ENCODE measurements at places on chromosomes 6 and 20. TPM values are rescaled to one million over a fixed set of nuclear protein-coding genes. Genes with fewer than 3 reads are reported as not detected.

DNA sequence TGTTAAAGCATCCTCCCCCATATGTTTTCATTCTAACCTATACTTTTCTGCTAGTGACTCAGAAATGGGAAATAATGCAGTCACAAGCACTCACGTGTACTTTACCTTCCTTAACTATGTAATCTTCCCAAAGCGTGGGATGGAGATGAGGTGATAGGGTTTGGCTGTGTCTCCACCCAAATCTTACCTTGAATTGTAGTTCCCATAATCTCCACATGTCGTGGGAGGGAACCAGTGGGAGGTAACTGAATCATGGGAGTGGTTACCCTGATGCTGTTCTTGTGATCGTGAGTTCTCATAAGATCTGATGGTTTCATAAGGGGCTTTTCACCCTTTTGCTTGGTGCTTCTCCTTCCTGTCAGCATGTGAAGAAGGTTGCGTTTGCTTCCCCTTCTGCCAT, 35.4 kb downstream of the AGPAT4 start:
- DNase-seq: no peak

- peak; percentile 63 for DNase-seq
Observed at GRCh38 chr20:58458342-58459057, 56.7 kb downstream of the APCDD1L start.

GRCh38 chr6:84581494-84582259, 182.7 kb downstream of the TBX18 start:
- peak; percentile 81 for DNase-seq

- DNase-seq: no peak
Observed at GRCh38 chr20:38727607-38728190, 3.4 kb downstream of the SLC32A1 start.

Gene PLCB4
- 16.1 TPM for total RNA-seq

Gene C6orf47
- 37.5 TPM for total RNA-seq

Gene SLC24A3
- total RNA-seq: 2.8 TPM

Gene TBXT
- total RNA-seq: not detected

Gene ZKSCAN3
- total RNA-seq: 8.1 TPM

DNA sequence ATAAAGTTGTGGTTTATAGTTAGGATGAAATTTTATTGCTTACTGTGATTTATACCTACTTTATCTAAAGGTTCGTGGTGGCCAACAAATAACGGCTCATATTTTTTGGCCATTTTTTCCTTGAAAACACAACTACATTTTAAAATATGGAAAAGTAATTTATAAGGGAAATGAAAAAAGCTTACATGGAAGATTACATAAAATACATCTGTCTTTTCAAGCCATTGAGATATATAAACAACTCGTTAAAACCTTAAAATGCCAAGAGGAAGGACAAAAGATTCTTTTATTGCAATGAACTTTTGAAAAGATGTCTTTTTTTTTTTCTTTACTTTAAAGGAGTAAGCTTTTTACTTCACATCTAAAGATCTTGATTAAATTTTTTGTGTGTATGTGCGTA, 55.4 kb upstream of the EYA4 start:
- no peak for DNase-seq

DNA sequence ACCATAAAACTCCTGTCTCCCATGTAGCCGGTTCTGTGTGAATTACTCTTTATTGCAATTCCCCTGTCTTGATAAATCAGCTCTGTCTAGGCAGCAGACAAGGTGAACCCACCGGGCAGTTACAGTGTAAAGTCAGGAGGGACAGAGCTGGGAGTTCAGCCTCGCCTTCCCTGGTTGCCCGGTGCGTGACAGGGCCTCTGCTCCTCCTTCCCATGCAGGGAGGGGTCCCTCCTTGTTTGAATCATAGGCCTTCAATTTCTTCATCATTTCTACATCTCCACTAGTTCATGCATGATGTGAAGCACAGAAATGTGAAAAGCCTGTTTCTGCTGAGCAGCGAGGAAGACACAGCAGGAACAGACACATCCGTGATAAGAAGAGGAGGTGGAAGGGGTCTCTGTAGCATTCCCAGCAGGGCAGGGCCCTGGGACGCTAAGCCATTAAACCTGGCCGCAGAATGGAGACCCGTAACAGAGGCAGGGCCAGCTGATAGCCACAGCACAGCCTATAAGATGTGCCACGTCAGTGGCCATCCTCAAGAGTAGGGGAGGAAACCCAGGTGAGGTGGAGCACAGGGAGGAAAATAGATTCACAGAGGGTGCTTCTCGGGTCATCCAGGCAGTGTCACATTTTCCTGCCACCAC, 106.7 kb upstream of the CST7 start:
- DNase-seq: no peak

Gene TMEM200A
- total RNA-seq: 33.1 TPM

- DNase-seq: peak; percentile 92
Observed at GRCh38 chr6:43842231-43842794, 72.3 kb downstream of the VEGFA start.

GRCh38 chr6:168210239-168211105, 109.1 kb downstream of the DACT2 start:
- no peak for DNase-seq

Gene WFDC10B
- not detected for total RNA-seq

GRCh38 chr6:167590193-167590592, 236.5 kb upstream of the AFDN start:
- DNase-seq: no peak

GRCh38 chr6:132973514-132973993, 159.2 kb downstream of the RPS12 start:
- no peak for DNase-seq

Gene ATP9A
- 11.0 TPM for total RNA-seq

Gene DSP
- total RNA-seq: 24.3 TPM

Gene TNFRSF6B
- total RNA-seq: not detected

- DNase-seq: no peak
Observed at GRCh38 chr20:51373713-51374455, 168.6 kb downstream of the NFATC2 start.

GRCh38 chr20:62330576-62331317, 27.9 kb downstream of the ADRM1 start:
- DNase-seq: no peak

DNA sequence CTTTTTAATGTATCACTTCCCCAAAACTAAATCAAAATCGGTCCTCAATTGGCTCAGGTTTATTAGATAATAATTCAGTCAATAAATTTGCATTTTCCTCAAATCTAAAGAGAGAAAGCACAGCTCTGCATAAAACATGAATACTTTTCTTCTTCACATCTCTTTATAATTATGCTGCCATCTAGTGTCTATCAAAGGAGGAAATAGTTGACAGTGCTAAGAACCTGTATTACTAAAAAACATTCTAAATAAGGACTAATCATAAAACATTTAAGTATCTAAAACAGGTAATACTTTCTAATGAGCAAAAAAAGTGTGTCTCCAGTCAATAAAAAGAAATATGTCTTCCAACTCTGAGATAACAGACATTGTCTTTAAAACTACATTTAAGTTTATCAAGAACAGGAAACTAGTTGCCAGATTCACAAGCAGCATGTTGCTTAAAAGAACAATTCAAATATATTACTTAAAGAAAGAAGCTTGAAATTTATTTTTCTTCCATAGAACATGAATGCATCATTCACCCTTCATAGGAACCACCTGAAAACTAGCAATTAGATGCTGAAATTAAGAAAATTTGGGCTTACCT, 56.5 kb upstream of the DST start:
- DNase-seq: peak; percentile 49

DNA sequence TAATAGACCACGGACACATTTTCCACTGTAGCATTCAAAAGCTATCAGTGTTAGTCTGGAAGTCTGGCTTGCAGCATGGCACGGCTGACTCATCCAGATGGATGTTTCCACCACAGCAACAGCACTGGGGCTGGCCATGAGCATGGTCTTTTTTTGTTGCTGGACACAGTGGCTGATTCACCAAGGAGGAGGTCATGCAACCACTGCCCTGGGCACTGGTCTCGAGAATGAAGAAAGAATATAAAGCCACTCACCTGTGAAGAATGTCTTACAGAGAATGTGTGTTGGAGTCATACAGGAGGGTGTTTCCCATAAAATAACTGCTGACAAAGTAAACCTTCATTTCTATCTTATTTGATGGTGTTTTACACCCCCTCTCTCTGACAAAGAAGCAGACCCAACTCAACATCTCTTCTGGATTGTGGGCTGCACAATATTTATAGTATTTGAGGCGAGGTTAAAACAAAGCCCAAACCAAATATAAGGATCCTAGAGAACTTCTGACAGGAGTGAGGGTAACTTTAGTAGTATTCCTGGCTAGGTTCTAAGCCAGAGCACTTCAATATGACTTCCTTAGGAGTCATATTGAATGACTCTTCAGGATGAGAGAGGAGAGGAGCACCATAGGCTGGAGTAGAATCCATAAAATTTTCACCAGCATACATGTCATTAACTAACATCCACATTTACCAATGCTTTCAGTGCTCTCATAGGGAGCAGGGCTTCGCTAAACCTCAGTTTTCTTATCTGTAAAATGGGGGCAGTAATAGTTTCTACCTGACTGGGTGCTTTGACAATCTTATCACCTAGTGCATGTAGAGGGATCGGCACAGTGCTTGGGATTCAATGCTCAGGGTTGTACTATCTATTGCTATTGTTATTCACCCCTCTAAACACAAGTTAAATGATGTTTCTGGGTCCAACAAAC, 121.4 kb downstream of the KIF13A start:
- peak; percentile 100 for DNase-seq

DNA sequence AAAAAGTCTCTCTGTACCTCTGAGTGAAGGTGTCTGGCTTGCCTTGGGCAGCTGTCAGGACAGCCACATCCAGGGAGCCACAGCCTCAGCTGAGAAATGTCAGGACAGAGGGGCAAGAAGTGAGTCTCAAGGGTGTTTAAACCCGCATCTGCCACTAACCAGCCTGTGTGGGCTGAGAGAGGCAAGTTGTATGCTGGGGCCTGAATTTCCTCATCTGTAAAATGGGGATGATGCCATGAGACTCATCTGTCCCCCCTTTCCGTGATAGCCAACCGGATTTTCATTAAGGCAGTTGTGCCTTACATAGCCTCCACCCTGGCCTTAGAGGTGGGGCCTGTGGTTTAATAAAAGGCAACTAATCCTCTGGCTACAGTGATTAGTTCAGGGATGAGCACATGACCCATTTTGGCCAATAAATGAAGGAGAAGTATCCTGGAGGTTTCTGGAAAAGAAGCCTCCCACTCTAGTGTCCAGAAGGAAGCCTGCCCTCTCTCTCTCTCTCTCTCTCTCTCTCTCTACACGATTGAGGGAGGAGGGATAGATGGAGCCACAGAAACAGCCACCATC, 79.3 kb downstream of the BMP7 start:
- peak; percentile 18 for DNase-seq

DNA sequence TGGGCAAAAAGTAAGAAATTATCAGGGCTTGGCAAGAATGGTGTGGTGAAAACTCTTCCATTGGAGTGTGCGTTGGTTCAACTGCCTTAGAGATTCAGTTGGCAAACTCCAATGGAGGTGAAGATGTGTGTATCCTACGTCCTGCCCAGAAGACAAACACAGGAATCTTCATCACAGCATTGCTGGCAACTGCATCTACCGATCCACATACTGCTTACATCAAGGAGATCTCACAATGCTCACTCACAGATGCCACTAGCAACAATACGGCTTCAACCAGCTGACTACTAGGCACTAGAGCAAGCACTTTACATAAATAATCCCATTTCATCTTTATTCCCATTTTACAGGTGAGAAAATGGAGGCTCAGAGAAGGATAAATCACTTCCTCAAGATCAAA, 10.0 kb upstream of the SPO11 start:
- no peak for DNase-seq

Gene CCM2L
- total RNA-seq: not detected

- no peak for DNase-seq
Observed at GRCh38 chr20:61459266-61459665, 207.2 kb downstream of the CDH4 start.

DNA sequence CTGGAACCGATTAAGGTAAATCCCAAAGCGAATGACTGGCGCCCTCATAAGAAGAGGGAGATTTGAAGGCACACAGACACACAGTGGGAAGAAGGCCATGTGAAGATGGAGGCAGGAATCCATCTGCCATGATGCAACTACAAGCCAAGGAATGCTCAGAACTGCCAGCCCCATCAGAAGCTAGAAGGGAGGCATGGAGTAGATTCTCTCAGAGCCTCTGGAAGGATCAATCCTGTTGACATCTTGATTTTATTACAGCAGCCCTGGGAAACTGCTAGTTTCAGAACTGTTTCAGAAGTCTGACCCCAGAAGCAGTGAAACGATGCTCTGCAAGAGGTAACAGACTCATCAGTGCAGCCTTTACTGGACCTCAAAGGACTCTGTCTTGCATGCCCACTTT, 103.5 kb upstream of the GPR6 start:
- no peak for DNase-seq

GRCh38 chr20:23923891-23924435, 44.4 kb upstream of the CST5 start:
- DNase-seq: no peak

DNA sequence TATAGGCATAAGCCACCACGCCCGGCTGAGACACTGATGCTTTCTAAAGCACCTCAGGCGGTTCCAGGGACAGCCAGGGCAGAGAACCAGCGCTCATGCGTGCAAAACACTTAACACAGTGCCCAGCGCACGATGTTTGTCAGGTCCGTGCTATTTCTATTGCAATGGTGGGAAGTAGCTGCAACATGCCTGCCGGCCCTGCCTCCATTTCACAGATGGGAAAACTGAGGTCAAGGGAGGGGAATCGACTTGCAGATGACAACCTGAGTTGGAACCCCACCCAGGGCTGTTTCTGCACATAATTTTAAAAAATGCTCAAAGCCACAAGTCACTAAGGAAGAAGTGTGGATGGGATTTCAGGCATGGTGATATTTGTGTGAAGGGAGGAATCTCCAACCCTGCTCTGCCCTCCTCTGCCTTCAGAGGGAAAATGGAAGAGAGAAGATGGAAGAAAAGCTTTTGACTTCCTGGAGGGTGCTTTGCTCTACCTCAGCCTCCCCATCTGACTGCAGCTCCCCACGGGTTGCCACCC, 39.9 kb downstream of the KIAA1755 start:
- peak; percentile 81 for DNase-seq

DNA sequence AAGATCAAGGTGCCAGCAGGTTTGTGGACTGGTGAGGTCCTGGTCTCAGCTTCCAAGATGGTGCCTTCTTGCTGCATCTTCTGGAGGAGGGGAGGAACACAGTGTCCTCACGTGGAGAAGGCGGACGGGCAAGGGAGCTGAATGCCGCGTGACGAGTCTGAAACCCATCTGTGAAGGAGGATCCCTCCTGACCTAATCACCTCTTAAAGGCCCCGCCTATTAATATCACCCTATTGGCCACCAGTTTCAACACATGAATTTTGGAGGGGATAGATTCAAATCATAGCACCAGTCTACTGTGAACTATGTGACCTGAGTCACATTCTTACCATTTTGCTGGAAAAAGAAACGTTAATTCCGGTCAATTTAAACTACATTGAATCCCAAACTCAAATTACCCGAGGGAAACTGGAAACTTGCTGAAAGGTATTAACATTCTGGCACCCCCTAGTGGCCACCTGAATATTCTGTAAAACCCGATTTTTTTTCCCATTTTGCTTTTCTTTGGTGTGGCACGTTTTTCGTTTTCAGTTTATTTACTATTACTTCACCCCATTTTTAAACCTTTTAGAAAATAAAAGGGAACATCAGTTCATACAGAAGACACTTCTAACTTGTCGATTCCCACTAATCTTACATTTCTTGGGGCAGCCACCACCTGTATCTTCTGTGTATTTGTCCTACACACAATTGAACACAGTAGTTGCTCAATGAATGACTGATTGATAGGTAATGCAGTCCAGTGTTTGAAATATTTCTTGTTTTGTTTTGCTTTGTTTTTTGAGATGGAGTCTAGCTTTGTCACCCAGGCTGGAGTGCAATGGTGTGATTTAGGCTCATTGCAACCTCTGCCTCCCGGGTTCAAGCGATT, 17.9 kb upstream of the CCDC170 start:
- peak; percentile 71 for DNase-seq

GRCh38 chr20:17557675-17558006, 12.2 kb upstream of the DSTN start:
- peak; percentile 93 for DNase-seq

Gene CD24
- total RNA-seq: 284 TPM

Gene SLA2
- total RNA-seq: 0.02 TPM
